ENCODE measurements at places on chromosomes 13 and 19. TPM values are rescaled to one million over a fixed set of nuclear protein-coding genes. Genes with fewer than 3 reads are reported as not detected.

Gene PODNL1
- total RNA-seq = 0.70 TPM

Gene LGALS4
- 1.6 TPM for total RNA-seq

Gene CACNG7
- not detected for total RNA-seq

Gene KRTDAP
- not detected for total RNA-seq

Gene SBSN
- total RNA-seq = not detected

Gene MED4
- total RNA-seq = 60.9 TPM

Gene CRB3
- total RNA-seq = 1.3 TPM

Gene ZNF560
- total RNA-seq = not detected

Gene SCEL
- not detected for total RNA-seq

Gene STOML3
- not detected for total RNA-seq

Gene FPR1
- not detected for total RNA-seq

Gene HAUS5
- total RNA-seq = 41.8 TPM

Gene HRC
- total RNA-seq = not detected

Gene IGFL3
- total RNA-seq = not detected

Gene ZNF568
- total RNA-seq = 5.5 TPM

Gene CEACAM21
- total RNA-seq = 116 TPM
